ENCODE measurements at places on chromosomes 1 and 21.

GRCh38 chr1:203264052-203264501, 34.6 kb upstream of the CHIT1 start:
- no peak for DNase-seq

GRCh38 chr1:53286955-53287354, 40.9 kb downstream of the LRP8 start:
- DNase-seq: peak; percentile 27

DNA sequence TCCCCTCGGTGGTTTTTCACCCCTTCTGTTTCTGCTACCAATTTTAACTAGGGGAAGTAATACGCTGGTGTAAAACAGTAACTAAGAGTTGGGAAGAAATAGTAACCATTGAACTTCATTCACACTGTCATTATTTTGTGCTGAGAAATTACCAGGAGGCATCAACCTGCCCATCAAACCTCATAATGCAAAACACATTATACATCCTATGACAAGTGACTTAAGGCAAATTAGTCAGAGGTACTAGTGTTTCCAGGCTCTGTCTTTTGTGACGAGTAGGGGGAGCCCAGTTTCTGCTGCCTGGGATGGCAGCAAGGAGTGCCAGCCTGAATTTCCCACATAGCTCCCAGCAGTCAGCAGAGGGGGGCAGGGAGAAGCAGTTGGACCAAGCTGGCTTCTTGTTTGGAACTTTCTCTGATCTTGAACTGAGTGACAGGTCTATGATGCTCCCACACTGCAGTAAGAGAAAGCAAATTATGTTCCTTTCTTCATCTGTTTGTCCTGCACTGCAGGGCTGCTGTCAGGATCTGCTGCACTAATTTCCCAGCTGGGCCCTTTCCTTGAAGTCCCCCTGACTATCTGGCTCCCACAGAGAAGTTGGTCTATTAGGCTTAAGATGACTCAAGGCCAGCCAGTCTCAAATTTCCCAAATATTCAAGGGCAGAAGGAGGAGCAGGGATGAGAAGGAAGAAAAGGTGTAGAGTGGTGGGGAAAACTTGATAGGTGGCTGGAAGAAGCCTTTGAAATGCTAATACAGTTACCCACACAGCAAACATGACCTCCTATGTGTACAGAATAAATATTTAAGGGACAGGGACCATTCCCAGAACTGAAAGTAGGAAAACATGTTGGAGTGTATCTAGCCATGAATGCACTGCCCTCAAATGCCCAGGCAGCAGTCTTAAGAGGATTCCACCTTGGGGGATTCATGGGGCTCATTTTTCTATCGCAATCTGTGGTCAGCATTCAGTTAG, 322.8 kb downstream of the SEC16B start:
- no peak for DNase-seq

- DNase-seq: no peak
Observed at GRCh38 chr1:94719926-94720793, 100.0 kb upstream of the SLC44A3 start.

All from neuronal stem cell (in vitro differentiated cells).